ENCODE measurements at places on chromosomes 6 and 20.

DNA sequence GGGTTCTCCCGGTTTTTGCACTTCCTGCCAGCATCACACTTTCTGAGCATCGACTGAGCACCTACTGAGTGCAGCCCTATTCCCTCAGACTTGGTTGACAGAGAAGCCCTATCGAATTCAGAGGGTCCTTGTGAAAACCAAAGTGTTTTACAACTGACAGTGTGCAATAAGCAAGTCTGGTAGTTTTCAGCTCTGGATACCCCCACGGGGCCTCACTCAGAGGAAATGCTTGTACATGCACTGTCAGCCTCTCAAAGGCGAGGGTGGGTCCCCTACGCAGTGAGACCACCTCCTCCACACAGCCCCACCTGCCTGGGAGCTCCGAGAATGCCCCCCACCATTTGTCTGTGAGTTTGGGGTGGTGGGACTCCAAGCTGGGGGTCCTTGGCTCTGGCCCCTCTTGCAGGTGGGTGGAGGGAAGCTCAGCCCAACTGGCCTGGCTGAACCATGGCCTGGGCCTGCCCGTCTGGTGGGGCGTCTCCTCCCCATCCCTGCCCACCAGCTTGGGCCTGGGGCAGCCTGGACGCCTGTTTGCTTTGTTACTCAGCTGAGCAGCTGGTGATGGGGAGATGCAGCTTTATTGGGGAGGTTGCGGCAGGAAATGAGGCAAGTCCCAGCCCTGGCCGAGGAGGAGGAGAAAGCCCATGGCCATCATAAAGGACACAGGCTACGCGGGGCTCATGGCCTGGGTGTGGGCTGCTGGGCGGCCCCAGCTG lies 1.7 kb downstream of the SPDEF start:
- no peak for DNase-seq

- no peak for DNase-seq
These were observed 27.0 kb upstream of the SERPINB1 start for GRCh38 chr6:2868637-2869036.

DNA sequence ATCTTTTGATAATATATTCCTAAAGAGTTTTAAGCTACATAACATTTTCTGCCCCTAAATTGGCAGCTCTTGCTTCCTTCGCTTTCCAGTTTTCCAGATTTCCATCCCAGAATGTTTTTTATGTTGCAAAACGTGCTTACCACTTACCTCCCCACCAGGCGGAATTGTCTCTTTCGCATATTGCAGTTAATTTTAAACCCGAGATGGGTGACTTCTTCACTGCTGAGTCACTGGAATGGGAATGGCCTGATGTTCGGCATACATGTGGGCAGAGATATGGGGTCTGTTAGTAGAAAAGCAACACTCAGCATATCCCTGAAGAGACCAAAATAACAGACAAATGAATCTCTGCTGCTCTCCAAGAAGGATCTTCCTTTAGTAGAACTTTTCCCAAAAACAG lies 491.2 kb downstream of the PREX1 start:
- DNase-seq, result no peak

DNA sequence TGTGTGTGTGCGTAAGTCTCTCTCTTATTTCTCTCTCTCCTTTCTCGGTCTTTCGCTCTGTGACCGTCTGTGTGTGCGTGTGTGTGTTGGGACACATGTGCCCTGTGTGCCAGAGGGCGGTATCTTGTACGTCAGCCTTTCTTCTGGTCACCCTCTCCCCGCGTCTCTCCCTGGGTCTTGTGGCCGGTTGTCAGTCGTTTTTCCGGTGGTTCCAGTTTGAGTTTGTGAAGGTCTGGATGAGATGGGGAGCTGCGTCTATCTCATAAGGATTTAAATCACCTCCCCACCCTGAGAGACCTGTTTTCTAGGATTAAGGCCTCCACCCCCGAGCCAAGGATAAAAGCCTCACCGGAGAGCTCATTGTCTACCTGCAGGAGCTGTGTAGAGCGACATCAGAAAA lies 295.5 kb upstream of the ZNF337 start:
- no peak for DNase-seq

DNA sequence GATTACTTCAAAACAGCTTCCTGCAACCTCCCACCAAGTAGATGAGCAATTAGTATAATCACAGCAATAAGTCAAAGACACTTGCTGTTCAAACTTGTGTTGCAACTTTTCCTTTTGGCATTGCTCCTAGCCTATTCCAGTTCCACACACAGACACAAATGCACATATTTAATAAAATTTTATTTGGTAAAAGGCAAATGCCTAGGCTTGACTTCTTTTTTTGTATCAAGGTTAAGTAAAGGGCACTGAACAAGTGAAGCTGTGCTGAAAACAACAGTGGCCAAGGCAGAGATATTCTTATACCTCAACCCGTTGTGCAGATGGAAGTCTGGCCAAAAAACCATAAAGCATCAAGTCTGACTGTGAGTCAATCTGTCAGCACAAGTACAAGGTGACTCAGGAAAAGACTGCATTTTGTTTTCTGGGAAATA lies 708.4 kb upstream of the CITED2 start:
- DNase-seq, result no peak

- no peak for DNase-seq
These were observed 42.3 kb downstream of the SLC22A23 start for GRCh38 chr6:3414327-3415081.

GRCh38 chr6:41023114-41023513 lies 15.9 kb downstream of the UNC5CL start:
- DNase-seq, result no peak

DNA sequence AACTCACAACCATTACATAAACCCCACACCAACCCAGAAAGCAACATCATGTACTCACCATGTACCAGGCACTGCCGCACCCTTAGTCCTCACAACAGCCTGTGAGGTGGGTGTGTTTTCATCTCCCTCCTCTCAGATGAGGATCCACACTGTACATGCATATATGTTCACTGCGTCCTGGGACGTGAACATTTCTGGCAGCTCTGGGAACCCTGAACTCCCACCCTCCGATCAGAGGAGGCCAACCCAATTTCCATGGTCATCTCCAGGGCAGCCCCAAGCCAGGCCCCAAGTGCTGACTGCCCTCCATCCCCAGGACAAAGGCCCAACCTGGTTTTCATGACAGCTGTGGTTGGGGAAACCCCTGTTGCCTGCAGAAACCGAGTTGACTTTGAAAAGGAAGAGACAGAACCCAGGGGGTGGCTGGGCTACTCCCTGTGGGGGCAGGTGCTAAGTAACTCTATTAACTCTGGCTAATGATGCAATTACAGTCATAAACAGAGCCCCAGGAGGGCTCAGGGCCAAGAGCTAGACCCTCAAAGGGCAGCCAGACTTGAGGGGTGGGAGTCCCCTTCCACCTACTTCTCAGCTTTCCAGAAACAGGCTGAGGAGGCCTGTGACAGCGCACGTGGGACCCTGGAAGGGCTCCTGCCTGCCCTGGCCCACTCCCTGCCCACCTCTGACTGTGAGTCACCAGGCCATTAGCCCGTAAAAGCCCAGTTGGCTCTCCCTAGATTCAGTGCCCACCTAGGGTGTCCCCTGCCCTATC lies 2.6 kb downstream of the TFEB start:
- peak; percentile 76 for DNase-seq

GRCh38 chr6:5442916-5443315 lies 181.6 kb downstream of the FARS2 start:
- DNase-seq, result no peak

- no peak for DNase-seq
These were observed 567.6 kb upstream of the MMS22L start for GRCh38 chr6:97850458-97851212.

DNA sequence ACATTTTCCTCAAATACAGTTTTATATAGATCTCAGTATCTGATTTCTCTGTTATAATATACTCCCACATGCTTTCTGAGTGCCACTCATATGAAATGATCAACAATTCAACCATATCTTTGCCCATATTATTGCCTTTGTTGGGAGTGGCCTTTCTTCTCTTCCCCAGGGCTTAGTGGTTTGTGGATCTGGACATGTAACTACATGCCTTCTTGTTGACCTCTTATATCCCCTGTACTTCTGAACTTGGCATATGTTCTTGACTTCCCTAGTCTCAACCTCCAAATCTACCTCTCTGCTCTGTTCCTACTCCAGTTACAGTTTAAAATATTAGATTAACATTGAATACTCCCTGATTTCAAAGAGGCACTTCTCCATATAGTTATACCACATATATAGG lies 34.3 kb upstream of the PRIM2 start:
- DNase-seq, result no peak

GRCh38 chr20:41133709-41134361 lies 3.5 kb upstream of the PLCG1 start:
- peak; percentile 67 for DNase-seq

GRCh38 chr6:148761527-148762011 lies 14.7 kb downstream of the UST start:
- DNase-seq, result no peak

- no peak for DNase-seq
These were observed 528.7 kb upstream of the SOX4 start for GRCh38 chr6:21064756-21065340.

- no peak for DNase-seq
These were observed 116.2 kb upstream of the SYNDIG1 start for GRCh38 chr20:24353135-24353690.

DNA sequence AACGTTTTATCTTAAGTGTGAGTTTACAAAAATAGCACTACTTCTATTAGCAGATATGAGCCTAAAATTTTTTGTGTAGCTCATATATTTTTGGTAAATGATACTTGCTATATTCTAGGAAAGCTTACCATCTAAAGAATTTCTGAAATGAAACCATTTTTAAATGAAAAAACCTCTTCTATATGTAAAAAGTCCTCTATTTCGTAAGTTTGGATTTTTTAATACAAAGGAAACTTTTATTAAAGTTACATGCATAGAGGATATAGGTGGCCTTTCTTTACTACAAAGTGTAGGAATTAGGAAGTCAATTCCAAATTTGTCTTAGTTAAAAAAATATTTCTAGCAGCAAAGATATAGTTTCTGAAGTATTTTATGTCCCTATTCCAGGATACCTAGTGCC lies 18.8 kb downstream of the EFHC1 start:
- DNase-seq, result no peak

GRCh38 chr6:44156494-44157151 lies 2.0 kb upstream of the CAPN11 start:
- no peak for DNase-seq

DNA sequence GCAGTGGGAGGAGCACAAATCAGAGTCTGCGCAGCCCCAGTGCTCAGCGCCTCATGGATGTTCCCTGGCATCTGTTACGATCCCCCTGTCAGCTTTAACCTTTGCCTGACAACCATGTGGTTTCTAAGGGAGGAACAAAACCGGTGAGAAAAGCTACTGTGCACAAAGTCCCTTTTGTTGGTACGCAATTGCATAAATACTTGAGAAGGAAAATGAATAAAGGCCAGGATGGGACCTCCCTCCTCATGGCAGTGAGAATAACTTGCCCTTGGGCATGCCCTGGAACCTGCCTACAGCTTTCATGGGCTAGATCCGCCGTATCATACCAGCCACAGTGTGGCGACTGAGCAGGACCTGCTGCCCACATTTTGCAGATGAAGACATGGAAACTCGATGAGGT lies 81.0 kb downstream of the RIN2 start:
- DNase-seq, result no peak

- DNase-seq, result no peak
These were observed 2.1 kb downstream of the FAM110A start for GRCh38 chr20:835608-836045.

GRCh38 chr20:58718121-58718563 lies 25.5 kb downstream of the NPEPL1 start:
- DNase-seq, result no peak

- peak; percentile 47 for DNase-seq
These were observed 111.7 kb downstream of the TRERF1 start for GRCh38 chr6:42339991-42340401.

DNA sequence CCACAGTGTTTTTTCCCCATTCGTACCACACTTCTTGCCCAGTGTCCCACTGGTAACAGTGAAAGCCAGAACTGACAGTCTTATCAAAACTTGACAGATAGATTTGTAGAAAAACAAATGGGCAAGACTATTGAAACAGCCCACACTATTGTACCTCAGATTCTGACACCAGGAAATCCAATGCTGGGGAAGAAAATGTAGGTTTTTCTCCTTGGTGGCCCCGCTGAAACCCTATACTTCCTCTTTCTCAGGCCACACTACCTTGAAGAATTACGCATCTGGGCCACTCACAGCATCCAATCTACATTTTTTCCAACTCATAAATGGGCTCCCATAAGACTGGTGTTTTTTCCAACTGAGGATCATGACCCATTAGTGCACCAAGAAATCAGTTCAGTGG lies 90.9 kb upstream of the HDDC2 start:
- no peak for DNase-seq

GRCh38 chr20:48002517-48002970 lies 217.3 kb upstream of the SULF2 start:
- DNase-seq, result peak; percentile 31

DNA sequence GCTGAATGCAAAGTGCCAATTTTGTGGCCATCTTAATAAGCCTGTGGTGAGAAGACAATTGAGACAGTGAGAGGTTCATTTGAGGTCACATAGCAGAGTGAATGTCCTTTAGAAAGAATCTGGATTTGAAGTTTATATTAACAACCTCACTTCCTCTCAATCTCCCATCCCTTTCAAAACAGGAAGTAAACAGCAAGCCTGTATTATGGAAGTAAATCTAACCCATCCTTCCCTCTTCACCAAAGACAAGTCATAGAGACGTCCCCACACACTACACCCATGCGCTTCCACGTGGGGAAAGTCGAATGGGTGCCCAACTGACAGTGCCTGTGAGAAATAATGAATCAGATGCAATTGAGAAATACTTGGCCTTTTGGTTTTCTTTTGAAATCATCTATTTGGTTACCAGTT lies 28.8 kb upstream of the CCND3 start:
- DNase-seq, result no peak

DNA sequence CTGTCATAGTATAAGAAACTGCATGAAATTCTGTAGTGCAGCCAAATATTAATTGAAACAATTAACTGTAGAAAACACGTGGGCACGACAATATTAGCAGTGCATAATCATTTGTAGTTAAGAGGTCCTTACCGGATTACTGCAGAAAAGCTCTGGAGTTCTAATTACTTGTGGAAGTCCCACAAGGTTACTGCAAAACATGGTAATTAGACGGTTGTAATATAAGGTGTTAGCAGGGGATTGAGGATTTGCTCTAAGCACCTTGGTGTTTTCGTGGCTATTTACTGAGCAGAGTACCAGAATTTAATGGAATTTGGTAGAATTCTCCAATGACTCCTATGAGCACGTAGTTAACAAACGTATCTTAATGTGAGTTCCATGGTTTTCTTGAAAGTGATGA lies 473.6 kb upstream of the AGPAT4 start:
- DNase-seq, result no peak

GRCh38 chr6:3612341-3613041 lies 139.0 kb downstream of the PXDC1 start:
- DNase-seq, result no peak

DNA sequence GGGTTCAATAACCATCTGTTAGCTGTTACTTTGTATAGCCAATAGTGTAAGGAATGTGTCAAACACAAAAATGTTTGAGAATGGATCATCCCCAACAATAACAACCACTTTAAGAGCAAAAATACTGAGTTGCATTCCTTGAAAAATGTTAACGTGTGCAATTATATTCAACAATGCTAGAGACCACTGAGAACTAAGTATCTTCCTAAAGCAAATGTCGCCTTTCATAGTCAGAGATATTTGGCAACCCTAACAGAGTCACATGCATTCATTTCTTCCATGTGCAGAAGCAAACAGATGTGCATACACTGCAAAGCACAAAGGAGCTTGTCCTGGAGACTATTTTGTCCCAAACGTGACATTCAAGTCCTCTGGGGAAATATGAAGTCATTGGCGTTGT lies 448.6 kb downstream of the GJA1 start:
- no peak for DNase-seq

GRCh38 chr6:6039946-6040509 lies 33.3 kb upstream of the NRN1 start:
- no peak for DNase-seq
